ENCODE measurements at places on chromosomes 4 and X. TPM values are rescaled to one million over a fixed set of nuclear protein-coding genes. Genes with fewer than 3 reads are reported as not detected.

- no peak for DNase-seq
Observed at GRCh38 chr4:7294176-7294756, 101.9 kb downstream of the SORCS2 start.

GRCh38 chrX:124634363-124634762 is 288.0 kb downstream of the SH2D1A start:
- DNase-seq = no peak

GRCh38 chr4:727576-727975 is 21.9 kb downstream of the PCGF3 start:
- no peak for DNase-seq

GRCh38 chr4:26145212-26145611 is 175.6 kb upstream of the RBPJ start:
- DNase-seq = no peak

DNA sequence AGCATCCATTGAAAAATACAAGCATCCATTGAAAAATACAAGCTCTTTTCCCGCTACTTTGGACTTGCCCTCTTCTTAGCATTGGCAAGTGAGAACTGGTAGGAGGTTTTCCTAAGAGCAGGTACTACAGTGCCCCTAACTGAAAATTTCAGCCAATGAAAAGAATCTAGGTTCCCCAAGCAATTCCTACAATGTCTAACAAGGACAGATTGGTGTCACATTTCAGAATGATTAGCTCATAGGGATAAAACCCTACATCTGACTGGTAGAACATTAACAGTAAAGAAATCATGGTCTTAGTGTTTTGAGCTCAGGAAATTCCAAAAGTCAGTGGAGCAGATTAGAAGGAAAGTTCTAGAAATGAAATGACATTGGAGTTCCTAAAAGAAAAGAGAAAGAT is 68.6 kb upstream of the QRFPR start:
- no peak for DNase-seq

DNA sequence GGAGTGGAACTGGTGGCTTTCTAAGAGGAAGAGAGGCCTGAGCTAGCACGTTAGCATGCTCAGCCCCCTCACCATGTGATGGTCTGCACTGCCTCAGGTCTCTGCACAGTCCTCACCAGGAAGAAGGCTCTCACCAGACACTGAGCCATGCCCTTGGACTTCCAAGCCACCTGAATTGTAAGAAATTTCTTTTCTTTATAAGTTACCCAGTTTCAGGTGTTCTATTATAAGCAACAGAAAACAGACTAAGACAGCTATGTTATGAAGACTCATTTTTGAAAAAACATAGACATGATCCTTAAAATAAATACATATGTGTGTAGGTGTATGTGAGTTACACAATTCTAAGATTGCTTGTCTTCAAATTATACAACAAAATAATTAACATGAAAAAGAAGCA is 74.7 kb downstream of the CEP44 start:
- DNase-seq = no peak

- DNase-seq = no peak
Observed at GRCh38 chrX:150007356-150007755, 69.1 kb upstream of the EOLA2 start.

DNA sequence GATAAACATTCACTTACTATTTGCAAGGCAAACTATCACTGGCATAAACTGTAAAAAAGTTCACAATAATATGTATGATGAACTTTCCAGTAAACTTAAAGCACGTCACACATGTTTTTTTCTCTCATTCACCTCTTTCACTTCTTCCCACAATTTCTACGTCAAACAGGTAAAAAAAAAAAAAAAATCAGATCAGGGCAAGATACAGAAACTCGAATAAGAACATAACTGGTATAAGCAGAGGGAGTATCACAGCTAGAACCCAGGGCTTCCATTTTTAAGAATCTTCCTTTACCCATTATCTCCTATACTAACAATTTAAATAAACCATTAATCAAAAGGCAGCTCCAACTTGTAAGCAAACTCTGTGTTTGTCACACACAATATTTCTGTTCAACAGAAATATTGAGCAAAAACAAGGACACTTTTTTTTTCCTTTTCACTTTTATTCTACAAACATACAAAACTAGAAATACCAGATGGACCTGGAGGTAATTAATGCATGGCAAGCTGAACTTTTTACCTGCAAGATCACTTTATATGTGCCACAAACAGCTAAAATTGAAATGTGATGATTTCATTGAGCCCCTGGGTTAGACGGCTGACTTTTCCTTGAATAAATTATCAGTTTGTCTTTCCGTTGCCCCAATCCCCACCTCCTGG is 47.5 kb upstream of the NSUN7 start:
- peak; percentile 50 for DNase-seq

DNA sequence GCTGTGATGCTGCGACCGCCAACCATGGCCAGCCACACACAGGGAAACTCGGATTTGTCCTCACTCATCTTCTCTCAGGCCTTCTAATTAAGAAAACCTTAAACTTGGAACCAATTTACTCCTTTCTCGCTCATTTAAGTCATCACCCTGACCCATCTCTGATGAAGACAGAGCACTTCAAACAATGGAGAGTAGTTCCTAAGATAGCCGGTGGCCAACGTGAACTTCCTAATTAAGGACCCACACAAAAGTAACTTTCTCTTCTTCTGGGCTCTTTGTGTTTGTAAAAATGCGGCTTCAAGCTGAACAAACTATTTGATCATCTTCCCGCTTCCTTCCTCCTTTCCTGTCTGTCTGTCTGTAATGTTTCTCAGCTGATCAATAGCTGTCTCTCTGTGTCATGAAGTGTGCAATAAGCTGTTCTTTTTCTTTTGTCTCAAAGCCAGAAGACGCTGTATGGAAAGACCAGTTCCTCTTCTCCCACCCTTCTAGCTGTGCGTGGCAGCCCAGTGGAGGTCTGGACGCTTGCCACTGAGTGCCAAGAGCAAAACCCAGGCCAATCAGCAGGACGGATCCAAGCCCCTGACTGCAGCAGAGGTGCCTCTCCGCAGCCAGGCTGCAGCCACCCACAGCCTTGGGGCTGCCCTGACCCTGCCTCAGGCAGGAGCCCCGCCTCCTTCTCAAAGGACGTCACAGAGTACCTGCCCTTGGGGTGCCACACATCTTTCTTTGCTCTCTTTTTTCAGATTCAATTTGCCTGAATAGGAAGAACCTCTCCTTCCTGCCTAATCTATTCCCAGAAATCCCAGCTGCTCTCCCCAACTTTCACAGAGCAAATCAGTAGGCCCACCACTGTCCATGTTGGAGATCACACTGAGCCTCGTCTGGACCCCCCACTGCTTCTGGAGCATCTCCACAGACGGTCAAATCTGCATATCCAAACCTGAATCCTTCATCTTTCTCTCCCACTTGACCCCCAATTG is 59.3 kb downstream of the MAML3 start:
- no peak for DNase-seq

GRCh38 chr4:87738483-87738882 is 60.9 kb upstream of the IBSP start:
- DNase-seq = no peak

DNA sequence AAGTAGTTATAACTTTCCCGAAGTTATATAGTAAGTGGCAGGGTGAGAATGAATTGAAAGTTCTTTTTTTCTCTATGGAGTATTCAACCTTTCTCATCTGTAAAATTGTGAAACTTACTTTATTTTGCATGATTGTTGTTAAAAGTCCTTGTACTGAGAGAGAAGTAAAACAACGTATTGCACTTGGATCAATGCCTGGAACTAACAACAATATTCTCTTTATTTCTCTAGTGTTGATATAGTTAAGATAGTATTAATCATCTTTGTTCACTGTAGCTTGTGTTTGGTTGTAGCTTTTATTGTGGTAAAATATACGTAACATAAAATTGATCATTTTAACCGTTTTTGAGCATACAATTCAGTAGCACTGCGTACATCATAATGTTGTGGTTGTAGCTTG is 48.7 kb downstream of the STIM2 start:
- no peak for DNase-seq

GRCh38 chr4:132065940-132066495 is 1083.1 kb upstream of the PCDH10 start:
- no peak for DNase-seq

- peak; percentile 23 for DNase-seq
Observed at GRCh38 chrX:154980330-154981115, 42.0 kb downstream of the F8 start.

DNA sequence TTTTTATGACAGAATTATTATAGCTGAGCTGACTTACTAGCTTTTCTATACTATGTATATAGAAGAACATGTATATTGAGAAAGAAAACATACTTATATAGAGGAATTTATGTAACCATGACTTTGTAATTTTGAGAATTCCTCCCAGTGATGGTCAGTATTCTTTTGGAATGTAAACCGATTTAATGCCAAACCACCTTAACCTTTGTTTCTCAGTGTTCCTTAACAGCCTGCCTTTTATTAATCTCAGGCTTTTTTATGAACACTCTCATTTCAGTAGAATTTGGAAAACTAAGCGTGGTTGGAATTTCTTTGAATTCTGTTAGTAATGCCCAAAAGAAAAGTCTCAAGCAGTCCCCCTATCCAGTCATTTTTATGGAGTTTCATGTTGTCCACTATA is 47.0 kb downstream of the MOSPD2 start:
- DNase-seq = no peak

CYSLTR1 gene
- total RNA-seq = 12.9 TPM

ADH1B gene
- total RNA-seq = 97.0 TPM

PSAPL1 gene
- total RNA-seq = 0.05 TPM

TMPRSS11F gene
- total RNA-seq = not detected

KCNIP4 gene
- total RNA-seq = 23.5 TPM

XAGE1B gene
- total RNA-seq = not detected

ARX gene
- not detected for total RNA-seq

NKX3-2 gene
- 0.37 TPM for total RNA-seq

Measured in urinary bladder (tissue), 4 donors.